ENCODE measurements at places on chromosomes 5 and 9.

- no peak for DNase-seq
Measured at GRCh38 chr5:79136618-79137017, 25.0 kb downstream of the BHMT start.

DNA sequence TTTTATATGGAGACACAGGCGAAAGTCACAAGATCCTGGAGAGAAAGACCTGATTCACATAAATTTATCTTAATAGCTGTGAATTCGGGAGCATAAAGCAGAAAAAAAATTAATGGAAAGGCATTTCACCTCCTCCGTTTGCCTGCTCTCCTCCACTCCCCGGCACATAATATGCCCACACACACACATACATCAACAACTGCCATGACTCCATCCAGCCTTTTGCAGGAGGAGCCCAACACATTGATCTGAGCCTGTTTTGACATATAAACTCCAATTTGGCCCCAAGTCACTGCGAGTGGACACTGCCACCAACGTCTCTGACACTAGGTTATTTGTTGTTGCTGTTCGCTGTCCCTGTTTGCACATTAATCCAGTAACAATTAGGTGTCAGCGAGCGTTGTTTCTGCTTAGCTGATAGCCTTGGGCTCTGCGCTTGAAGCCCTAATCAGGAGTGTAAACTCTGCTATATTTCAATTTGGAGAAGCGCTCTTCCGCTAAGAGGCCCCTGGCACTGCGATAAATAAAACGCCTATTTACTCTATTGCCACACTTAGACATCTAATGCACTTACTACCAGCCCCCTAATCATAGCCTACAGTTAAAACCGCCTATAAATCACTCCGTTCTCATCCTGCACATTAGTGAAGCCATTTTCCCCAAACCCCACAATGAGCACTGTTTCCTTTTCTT is 195.8 kb upstream of the TBCA start:
- no peak for DNase-seq

- no peak for DNase-seq
Measured at GRCh38 chr9:16625161-16625631, 245.3 kb downstream of the BNC2 start.

DNA sequence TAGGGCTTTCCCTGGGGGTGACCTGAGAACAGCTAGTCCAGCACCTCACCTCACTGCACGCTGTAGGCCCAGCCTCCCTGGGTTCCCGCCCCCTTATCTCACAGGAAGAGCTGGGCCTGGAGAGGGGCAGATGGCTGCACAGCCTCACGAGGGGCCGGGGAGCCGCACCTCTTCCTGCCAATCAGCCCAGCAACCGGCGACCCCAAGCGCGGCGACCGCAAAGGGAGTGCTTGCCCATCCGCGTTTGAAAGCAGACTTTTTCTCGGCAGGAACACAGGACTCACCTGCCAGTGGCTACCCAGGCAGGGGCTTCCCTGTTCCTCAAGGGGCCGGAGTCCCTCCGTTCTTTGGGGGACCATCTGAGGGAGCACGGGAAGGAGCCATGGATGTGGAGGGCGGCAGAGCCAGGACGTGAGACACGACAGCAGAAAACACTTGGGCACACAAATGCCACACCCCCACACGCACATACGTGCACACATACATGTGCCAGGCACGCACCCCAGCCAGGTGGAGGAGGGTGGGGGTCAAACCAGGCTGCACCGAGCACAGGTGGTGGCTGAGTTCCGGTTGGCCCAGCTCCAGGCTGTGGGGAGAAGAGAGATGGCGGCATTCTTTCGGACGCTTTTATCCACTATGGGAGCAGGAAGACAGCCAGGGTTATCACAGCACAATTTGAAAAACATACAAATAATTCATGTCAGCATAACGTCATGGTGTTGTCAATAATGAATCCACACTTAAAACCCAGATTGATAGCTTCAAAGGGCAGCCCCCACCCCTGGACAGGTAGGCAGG is 11.3 kb downstream of the TMEM250 start:
- DNase-seq: peak; percentile 53

GRCh38 chr9:3969590-3970260 is 330.1 kb downstream of the GLIS3 start:
- DNase-seq: no peak

DNA sequence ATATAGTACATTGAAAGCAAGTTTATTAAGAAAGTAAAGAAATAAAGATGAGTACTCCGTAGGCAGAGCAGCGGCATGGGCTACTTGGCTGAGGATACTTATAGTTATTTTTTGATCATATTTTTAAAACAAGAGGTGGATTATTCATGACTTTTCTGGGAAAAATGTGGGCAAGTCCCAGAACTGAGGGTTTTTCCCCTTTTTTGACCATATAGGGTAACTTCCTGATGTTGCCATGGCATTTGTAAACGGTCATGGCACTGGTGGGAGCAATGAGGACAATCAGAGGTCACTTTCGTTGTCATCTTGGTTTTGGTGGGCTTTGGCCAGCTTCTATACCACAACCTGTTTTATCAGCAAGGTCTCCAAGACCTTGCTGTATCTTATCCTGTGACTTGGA is 5.2 kb upstream of the BASP1 start:
- DNase-seq: no peak

DNA sequence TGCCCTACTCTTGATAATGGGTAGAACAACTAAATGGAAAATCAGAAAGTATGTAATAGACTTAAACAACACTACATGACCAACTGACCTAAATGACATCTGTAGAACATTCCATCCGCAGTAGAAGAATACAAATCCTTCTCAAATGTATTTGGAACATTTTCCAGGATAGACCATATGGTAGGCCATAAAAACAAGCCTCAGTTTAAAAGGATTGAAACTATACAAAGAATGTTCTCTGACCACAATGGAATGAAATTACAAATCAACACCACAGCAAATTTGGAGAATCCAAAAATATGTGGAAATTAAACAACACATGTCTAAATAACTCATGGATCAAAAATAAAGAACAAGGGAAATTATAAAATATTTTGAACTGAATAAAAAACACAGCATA is 189.2 kb downstream of the NDUFS4 start:
- no peak for DNase-seq

DNA sequence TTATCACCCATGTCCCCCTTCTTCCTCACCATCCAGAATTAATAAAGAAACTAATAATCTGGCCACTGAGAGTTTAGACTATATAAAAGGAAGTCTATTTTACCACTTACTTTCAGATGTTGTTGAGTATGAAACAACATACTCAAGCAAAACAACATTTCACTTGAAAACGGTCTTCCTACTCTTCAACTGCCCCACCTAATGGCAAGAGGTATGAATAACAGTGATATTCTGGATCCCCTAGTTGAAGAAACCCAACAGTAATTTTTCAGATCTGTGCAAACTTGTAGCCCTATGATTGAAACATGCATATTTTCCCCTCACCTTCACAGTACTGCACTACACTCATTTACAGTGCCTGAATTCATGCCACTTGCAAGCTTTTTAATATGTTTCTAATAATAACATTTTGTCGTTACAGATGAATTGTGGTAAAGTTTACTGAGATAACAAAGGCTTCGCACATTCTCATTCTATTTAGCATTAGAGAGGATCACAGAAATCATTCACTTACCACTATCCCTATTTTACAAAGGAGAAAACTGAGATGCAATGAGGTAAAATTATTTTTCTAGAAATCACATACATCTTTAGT is 267.9 kb upstream of the PDE4D start:
- DNase-seq: no peak

- no peak for DNase-seq
Measured at GRCh38 chr5:383621-384020, 59.4 kb upstream of the EXOC3 start.

DNA sequence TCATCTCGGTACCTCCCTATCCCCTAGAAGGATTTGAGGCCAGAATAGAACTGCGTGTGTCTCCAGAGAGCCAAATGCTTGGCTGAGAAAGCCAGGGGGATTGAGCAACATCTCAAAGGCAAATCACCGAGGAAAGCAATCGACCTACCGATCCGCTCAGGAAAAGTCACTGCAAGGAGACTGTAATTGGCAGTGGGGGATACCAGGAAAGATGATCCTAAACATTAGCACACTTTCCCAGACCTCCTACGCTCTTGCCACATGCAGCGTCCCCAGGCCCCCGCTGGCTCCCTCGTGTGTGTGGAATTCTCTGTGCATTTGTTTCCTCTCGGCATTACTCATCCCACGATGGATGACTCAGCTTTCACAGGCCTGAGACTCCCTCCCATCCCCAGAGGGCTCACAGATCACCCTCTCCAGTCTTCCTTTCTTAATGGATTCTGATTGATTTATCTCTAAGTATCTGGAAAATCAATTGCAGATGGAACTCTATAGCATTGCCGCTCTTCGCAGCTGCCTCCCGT is 82.2 kb upstream of the ICE1 start:
- no peak for DNase-seq

DNA sequence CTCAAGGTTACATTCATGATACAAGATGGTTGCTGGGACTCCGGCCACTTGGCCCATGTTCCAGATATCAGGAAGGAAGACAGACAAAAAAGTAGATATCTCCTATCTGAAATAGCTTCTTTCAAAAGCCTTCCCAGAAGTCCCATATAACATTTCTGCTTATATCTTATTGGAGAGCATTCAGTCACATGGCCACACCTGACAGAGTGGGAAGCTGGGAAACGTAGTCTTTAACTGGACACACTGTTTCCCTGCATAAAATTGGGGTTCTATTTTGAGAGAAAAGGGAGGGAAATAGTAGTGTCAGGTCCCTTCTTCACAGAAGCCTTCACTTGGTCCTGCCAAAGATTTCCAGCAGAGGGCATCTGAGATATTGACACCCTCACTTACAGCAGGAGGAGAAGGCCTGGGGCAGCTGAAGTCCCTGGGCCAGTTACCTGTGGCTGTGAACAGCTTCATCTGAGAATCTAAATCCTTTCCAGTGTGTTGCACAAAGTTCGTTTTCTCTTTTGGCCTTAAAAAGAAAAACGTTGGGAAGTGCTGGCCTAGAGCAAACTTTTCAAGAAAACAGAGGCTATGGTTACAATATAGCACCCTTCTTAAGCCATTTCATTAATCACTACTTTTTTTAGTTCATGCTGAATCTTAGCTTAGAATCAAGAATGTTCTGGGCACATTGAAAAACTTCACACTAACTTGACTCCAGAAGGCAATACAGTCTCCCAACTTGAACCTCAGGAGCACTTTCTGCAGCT is 33.5 kb downstream of the SPEF2 start:
- DNase-seq: peak; percentile 17

DNA sequence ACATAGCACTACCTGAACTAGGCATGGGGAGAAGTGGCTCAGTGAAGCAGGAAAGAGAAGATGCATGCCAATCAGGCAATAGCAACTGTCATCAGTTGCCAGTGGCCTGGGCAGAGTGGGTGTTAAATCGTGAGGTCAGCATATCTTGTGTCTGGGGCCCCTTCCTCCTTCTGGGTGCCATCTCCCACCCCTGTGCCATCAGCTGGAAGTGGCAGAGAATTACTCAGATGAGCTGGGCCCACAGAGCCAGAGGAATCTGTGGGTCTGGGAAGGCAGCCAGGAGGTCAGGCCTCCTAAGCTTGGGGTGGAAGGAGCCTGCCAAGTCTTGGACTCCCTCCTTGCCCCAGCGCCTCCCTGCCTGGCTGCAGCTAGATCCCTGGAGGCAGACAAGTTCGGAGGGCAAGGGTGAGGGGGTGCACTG is 66.5 kb downstream of the GALNT12 start:
- DNase-seq: no peak
